ENCODE measurements at places on chromosomes 7 and 10.

- DNase-seq = peak; percentile 76
Observed at GRCh38 chr10:104254493-104255310, at the start of gene GSTO1. GSTO1 (plus strand) TSS chr10:104254892; CDS start chr10:104254929, 37 bp downstream.

- DNase-seq = no peak
Observed at GRCh38 chr10:99883523-99883922, 101.1 kb downstream of the ABCC2 start.

DNA sequence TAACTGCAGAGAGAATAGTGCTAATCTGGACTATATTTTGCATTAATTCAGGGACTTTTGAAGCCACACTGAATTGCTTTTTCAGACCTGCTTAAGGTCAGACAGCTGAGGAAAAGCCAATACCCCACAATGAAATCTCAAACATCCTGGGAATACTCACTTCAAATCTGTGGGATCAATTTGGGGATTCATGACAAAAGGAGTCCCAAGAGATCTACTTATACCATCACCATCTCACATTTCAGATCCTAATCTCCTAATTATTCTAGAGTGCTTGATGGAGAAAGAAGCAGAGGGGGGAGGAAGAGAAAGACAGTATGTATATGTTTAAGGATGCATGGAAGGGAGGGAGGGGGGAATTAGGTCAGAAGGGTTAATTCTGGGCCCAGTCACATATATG, 202.2 kb downstream of the CACNA2D1 start:
- DNase-seq = no peak

DNA sequence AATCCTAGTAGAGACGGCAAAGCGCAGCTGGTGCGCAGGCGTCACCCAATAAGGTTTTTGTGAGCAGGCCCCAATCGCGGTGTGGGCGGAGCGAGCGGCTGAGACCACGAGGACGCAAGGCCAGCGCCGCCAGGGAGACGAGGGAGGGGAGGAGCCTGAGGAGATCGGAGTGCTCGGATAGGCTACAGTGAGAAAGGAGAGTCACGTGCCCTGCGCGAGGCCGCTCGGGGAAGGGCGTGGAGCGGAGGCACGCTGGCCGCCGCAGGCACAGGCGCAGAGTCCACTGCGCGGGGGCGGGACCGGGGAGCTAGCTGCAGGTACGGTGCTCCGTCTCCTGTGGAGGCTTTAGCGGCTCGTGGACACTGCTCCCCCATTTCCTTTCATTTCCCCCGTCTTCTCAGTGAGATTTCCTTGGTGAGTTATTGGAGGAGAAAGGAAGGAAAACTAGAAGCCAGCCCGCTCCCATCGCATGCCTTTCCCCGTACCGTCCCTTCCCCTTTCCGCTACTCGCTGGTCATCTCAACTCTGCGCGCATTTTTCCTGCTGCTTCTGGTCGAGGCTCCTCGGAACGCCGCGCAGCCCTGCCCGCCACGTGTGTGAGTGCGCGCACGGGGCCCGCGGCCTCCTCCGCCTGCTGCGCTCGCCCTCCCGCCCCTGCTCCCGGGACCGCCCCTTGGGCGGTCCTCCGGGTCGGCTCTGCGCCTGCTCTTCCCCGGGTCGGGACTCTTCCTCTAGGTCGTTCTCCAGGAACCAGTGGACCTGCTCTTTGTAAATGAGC, at the start of gene THNSL1:
Gene THNSL1, plus strand, starts transcription at position 237 of the 778 bp plus-strand sequence. CDS start 6,612 bp downstream, outside the sequence.
- DNase-seq = peak; percentile 98

DNA sequence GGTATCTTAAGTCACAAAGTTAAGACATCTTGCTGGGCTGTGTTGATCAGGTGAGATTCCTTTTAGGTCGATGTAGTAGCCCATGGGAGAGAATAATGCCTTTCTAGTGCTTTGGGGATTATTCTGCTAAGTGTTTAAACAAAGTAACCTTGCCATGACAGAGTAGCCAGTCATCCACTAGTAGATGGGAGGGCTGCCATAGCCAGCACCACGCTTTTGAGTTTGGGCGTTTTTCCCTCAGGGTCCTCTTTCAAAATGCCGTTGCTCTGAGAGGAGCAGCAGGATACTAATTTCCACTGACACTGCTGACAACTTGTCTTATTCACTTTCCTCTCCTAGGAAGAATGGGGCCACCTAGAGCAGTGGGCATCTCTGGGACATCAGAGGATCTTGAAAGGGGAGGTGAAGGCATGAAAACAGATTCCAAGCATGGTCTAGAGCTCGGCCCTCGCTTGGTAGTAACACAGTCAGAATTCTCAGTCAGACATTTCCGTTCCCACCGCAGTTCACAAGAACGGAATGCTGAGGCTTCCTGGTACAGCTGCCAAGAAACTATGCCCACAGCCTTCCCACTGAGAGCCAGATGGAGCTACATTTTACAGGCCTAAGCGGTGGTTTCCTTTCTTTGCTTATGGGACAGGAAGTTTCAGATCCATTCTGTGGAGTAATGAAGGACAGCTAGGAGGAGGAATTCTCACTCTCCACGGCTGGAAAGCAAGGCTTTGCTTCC, 15.3 kb upstream of the RSU1 start:
- DNase-seq = no peak

DNA sequence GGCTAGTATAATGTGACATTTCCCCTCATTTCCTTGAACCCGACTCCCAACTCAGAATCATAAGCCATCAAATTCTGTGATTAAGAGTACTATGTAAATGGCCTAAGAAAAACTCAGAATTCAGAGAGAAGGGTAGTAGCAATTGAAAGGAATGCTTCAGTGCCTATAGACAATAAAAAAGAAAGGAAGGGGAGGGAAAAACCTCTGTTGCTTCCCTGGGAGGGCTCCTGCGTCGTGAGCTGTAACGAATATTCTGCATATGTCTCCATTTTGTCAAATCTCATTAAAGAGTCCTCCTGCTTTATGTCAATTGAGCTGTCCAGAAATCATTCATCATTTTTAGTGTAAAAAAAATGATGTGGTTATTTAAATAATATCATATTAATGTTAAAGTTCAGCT, 223.0 kb downstream of the VTI1A start:
- DNase-seq = no peak

DNA sequence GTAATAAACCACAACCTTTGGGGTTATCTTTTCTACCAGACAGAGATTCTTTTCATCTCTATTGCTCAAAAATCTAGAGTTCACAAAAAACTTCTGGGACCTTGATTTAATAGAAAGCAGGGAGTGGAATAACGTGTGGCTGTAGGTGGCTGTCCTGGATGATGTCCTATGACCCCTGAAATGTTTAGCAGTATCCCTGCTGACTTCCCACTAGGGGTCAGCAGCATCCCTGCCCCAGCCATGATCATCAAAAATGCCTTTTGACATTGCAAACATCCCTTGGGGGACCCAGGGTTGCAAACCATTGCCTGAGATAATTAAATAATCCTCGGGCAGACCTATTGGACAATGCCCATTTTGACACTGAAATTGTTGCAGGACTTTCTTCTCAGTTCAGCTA, 177.1 kb downstream of the USP6NL start:
- DNase-seq = no peak

GRCh38 chr10:129621693-129622092, 154.7 kb downstream of the MGMT start:
- no peak for DNase-seq

DNA sequence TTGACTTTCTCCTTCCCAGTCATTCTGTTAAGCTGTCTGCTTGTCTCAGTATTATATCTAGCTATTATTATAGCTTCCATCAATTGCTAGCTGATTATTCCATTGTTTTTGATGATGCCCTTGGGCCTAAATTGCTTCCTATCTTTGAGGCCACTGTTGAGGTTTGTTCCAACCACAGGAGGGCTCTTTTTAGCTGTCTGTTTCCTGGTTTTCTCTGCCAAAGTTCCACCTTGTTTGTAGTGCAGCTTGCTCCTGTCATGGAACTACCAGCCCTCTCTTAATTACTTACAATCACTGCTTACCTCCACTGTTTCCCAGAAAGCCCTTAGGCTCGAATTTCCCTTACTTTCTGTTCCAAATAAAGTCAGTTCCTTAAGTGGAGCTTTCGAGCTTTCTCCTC, 118.7 kb upstream of the SEC61G start:
- DNase-seq = no peak

GRCh38 chr7:128194533-128195282, 46.4 kb upstream of the LEP start:
- no peak for DNase-seq

DNA sequence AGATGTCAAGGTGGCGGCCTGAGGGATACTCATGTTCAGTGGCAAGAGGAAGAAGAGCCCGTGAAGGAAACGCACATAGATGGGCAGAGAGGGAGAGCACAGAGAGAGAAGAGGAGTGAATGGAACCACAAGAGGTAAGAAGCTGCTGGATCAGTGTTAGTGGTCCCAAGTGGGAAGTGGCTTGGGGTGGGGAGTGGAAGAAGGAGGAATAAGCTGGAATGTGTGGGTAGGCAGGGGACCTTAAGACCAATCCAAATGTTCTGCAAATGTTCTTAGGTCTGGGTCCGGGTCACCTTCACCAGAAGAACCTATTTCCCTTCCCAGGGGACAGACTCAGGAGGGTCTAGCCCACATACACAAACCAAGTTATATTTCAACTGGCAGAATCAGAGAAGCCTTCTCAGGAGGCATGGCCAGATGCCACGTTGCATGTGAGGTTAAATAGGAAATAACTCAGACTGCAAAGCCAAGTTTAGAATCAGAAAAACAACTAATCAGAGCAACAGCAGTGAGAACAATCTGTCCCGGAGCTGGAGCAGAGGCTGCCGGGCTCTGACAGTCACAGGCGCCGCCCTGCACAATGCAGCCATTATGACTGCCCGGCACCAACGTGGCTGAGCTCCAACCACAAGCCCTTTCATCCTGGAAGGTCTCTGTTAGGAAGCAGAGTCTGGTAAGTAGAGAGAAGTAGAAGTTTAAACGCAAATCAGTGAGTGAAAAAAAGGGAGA, 78.6 kb upstream of the ARMC3 start:
- no peak for DNase-seq

DNA sequence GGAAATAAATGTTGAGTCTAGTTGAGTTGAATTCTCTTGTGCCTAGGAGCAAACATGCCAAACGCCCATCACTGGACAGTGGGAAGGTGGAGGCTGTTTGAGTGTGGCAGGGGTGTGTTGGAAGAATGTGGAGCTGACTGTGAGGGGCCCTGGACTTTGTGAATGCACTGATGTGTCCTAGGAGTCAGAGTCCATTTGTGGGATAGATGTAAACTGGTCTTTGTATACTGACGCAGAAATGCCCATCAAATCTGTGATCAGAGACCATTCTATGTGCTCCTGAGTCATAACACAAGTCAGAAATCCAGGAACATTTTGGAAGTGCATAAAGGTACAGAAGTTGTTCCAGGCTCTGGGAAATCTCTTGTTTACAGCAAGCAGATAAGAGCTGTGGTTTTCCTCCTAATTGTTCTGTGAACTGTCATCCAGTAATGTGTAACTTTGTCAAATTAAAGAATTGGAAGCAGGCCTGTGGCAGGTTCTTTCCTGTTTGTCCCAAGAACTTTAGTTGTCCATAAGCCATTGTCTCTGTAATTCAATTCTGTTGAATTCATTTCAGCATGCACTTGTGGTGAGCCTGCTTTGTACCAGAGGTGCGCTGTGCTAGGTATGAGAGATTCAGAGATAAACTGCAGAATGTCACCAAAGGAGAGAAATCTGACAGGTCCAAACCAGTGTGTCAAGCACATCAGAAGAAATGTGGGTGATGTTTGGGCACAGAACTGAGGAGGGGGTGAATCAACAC, 7.6 kb downstream of the PRXL2A start:
- no peak for DNase-seq

DNA sequence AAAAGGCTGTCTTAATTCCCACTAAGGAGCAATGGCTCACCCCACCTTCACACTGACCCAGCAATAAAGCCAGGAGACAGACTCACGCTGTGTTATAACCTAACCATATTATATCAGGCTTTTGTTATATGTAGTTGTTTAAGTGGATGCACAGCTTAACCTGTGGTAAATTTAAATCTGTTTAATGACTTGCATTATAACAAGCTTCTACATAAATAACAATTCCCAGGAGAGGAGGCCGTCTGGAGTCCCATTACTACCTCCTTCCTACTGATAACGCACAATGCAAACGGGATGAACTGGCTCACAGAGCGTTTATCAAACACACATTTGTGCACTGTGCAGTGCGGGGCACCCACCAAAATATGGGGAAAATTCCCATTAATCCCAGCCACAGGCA, 102.1 kb upstream of the MGMT start:
- DNase-seq = no peak

- no peak for DNase-seq
Observed at GRCh38 chr10:118882741-118883140, 128.0 kb upstream of the CACUL1 start.

GRCh38 chr7:114931656-114932011, 9.7 kb downstream of the MDFIC start:
- DNase-seq = no peak

- DNase-seq = no peak
Observed at GRCh38 chr7:131189488-131189887, 138.2 kb upstream of the MKLN1 start.
